CMK (cell line): ENCODE measurements at places on chromosomes 6 and 20.
A peak's percentile ranks its signal among the peaks of the same experiment; 100 is the strongest.

DNA sequence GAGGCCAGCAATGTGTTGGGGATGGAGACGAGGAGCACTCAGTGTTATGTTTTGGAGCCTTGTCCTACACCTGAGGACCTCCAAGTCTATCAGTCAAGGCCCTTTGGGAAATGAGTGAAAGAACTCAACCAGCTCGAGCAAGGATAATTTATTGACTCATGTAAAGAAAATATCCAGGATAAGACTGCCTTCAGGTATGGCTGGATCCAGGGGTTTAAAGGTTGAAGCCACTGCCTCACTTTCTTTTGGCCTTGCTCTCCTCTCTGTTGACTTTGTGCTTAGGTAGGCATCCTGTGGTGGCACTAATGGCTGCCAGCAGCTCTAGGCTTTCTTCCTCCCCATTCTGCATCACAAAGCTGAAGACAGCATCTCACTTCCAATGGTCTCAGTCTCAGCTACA is 66.3 kb upstream of the ZNFX1 start:
- DNase-seq, result no peak

DNA sequence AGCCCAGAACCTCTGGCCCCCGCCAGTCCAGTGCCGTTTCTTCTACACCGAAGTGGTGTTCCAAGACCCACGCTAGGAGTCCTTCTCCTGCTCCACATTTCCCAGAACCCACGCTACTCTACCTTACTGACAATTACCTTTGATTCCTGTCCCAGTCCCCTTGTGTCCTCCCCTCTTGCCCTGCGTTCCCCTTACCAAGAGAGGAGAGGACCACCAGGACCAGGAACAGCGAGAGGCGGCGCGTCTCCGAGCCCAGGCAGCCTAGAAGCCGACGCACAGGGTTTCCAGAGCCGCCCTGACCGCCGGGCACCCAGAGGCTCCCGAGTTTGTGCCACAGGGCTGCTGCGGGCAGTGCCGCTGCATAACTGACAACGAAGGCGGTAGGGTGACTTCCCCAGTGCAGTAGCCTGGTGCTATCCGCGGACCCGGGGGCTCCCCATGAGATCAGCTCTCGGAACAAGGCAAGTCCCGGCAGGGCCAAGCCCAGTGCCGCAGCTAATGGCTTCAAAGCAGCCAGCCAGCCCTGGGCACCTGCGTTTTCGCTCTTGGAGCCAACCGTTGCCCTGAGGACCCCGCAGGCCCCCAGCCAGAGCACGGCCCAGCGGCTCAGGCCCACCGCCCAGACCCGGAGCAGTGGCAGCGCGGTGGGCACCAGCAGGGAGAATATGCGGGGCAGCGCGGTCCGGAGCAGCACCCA is 512 bp downstream of the TAP1 start:
- no peak for DNase-seq

DNA sequence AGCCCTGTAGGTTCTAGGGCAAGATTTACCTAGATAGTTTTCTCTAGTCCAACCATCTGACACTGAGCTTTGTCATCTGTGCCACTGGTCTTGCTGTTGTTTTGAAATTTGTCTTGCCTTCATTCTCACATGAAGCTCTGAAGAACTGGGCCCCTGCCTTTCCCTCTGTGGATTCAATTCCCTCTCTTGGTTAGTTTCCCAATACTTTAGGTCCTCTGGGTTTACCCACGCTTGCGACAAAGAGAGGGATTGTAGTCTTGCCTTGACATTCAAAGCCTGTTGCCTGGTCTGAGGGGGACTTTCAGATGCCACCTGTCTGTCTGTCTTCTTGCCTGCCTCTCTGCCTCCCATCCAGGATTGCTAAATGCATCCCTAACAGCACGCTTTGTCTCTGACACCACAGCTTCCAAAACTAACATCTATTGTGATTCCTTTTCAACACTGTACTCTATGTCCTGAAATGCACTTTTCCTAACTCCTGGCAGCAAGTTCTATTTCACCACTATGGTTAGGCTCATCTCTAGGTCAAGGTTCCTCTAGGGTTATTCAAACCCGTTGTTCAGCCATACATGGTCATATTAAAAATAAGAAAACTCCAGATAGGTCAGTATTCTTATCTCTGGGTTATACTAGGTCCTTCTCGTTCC is 25.5 kb upstream of the MANEA start:
- no peak for DNase-seq

DNA sequence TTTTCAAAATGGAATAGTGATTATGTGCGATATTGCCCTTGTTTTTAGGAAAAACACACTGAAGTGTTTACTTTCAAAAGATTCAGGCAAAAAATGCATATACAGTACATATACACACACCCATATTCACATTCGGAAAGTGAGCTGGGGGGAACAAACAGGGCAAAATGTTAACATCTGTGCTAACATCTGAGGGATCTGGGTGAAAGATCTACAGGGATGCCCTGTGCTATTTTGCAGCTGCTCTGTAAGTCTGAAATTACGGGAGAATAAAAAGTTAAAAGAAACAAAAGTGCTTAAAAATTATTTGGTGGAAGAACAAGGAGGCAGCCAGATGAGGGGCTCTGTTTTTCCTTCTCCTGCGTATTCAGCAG is 860 bp downstream of the CST3 start:
- DNase-seq, result no peak

DNA sequence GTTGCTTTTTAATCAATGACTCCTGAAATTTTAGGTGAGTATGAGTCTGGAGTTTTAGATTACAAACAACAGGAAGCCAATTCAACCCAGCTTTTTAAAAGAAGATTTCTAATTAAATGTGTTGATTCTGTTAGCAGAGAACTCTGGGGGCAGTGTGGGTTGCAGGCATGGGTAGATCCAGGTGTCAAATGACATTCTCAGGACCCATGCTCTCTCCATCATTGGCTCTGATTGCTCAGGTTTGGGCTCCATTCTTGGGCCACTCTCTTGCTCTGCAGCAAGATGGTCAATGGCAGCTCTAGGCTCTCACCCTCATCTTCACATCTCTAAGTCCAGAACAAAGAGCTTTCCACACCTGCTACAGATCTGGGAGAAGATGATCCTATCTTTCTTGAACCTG is 463.7 kb downstream of the PREX1 start:
- no peak for DNase-seq

DNA sequence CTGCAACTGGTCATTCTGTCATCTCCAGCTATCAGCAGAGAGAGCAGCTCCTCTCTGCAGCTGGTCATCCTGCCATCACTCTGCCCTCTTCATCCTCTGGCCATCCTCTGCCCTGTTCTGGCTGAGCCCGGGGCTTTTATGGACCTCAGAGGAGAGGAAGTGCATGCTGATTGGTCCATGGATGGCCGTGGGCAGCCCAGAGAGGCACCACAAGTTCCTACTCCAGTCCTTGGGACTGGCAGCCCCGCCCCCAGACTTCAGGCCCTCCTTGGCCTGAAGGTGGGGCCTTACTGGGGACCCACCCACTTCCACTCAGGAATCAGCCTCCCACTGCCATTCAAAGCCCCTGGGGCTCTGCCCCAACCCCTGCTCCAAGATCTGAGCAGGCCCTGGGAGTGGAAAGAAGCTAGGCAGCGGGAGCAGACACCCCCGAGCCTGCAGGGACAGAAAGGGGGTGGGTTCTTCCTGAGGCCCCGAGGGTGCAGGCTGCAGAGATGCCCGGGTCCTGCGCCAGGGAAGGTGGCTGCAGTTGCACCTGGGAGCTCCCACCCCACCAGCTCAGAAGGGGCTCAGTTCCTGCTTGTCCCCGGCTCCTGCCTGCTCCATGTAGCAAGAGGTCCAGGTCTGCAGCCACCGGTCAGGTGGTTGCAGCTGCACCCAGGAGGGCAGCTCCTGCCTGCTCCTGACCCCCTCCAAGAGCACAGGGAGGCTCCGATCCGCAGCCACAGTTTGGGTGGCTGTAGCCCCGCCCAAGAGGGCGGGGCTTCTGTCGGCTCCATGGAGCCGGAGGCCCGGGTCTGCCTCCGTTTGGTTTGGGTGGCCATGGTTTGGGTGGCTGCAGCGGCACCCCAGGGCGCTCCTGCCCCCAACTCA is 34.1 kb upstream of the HMGA1 start:
- DNase-seq, result no peak

GRCh38 chr6:19268718-19269117 is 568.5 kb upstream of the ID4 start:
- no peak for DNase-seq

GRCh38 chr6:116616737-116617053 is 416 bp downstream of the RSPH4A start:
- DNase-seq, result no peak

DNA sequence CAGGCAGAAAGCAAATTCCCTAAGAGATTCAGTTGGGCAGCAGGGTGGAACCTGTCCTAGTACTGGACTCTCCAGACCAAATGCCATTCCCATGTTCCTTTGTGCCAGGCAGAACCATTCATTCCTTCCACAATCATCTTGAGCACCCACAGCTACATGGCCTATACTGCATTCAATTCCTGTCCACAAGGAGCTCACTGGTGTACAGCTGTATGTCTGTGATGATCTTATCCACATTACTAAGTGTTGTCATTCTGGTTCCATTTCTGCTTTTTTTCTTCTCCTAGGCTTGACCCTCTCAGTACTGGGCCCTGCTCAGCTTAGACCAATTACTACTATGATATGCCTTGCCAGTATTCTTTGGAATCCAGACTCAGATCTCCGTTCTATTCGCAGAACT is 27.5 kb downstream of the MAN1A1 start:
- DNase-seq, result no peak

- no peak for DNase-seq
Measured at GRCh38 chr6:35392773-35393672, 50.7 kb downstream of the PPARD start.

GRCh38 chr6:77205936-77206335 is 257.4 kb downstream of the HTR1B start:
- DNase-seq, result no peak

DNA sequence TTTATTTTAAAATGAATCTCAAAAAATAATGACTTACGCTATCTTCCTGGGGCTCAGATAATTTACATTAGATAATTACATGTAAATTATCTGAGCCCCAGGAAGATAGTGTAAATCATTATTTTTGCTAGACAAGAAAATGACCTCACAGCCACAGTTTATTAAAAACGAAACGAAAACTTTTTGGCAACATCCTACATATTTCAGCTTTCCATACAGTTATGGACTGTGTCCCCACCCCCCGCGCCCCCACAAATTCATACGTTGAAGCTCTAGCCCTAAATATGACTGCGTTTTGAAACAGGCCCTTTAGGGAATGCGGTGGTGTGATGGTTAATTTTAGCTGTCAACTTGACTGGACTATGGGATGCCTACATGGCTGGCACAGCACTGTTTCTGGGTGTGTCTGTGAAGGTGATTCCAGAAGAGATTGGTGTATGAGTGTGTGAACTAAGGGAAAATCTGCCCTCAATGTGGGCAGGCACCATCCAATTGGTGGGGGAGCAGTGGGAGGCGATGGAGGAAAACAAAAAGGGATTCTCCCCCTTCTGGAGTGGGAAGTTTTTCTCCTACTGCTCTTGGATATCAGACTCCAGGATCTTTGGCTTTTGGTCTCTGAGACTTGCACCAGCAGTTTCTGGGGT is 52.6 kb downstream of the TRPC4AP start:
- DNase-seq, result no peak

DNA sequence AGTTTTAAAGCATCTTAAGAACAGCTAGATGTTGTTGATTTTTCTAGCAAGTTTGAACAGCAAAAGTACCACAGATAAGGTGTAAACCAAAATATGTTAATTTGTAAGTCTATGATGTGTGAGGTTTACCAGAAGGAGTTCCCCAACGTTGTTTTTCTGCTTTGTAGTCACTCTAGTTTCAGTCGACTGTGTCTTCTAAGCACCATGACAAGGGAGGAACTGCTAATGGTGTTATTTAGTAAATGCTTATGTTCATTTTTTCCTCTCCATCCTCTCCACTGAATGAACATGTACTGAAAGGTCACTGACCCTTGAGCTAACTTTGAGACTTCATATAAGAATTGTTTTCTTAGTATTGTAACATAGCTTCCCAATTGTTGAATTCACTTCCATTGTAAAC is 3.0 kb downstream of the ENPP3 start:
- DNase-seq, result no peak

DNA sequence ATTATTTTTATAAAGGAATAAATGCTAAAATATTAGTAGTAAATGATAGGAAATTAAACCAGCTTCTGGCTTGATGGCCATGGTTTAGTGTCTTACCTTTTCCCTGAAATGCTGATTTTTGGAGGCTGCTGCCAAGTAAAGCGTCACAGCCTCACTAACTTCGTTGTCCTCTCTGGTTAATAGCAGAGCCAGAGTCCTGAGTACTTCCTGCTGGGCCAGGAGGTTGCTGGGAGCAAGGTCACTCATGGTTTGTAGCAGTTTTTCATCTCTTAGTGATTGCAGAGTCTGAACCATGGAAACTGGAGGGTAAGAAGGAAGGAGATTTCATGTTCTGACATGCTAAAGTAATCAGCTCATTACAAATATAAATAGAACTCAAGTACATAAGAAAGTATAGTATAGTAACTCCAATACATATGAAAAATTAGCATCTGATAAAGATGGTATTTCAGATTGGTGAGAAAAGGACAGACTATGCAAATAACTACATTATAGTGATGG is 26.5 kb upstream of the ARMH2 start:
- no peak for DNase-seq

- no peak for DNase-seq
Measured at GRCh38 chr6:130841128-130841728, 14.0 kb downstream of the SMLR1 start.

GRCh38 chr6:1131285-1132079 is 180.4 kb upstream of the FOXQ1 start:
- DNase-seq, result no peak

DNA sequence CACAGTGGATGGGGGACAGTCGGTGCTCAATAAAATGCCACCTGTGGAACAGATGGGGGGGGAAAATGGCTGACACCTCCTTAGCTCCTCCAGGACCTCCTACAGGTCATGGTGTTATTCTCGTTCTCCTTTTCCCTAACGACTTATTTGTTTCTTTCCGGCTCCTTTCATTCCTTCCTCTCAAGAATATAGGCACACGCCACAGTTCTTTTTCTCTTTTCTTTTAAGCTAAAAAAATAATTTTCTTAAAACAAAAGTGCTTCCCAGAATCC is 1.4 kb upstream of the RNASET2 start:
- no peak for DNase-seq

- DNase-seq, result no peak
Measured at GRCh38 chr6:123803504-123804013, at the start of gene NKAIN2. NKAIN2 (plus strand) TSS chr6:123803865.

GRCh38 chr6:170057961-170058877 is 232.7 kb downstream of the DLL1 start:
- DNase-seq, result no peak

- peak; percentile 54 for DNase-seq
Measured at GRCh38 chr6:42042108-42042507, 8.2 kb upstream of the TAF8 start.

DNA sequence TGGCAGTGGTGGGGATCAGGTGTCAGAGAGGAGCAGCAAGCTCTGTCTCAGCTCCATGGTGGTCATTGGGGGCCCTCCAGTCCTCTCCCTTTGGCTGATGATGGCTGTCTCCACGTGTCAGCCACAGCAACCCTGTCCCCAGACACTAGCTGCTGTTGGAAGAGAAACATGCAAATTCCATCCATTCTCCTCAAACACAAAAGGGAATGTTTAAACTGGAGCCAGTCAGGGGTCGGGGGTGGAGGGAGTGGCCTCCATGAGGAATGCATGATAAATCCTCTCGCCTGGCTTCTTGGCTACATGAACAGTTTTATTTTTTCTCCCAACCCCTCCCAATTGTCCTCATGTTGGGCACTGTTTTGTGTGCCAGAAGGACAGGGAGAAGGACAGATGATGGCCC is 86.4 kb downstream of the EDN3 start:
- DNase-seq, result no peak

- DNase-seq, result no peak
Measured at GRCh38 chr6:34509782-34510181, 43.9 kb downstream of the PACSIN1 start.
